ENCODE measurements at places on chromosomes 11 and 22.

- DNase-seq: no peak
These were observed 130.6 kb upstream of the CSNK2A3 start for GRCh38 chr11:11483627-11484026.

GRCh38 chr22:24355574-24355973, 71.8 kb upstream of the ADORA2A start:
- no peak for DNase-seq

DNA sequence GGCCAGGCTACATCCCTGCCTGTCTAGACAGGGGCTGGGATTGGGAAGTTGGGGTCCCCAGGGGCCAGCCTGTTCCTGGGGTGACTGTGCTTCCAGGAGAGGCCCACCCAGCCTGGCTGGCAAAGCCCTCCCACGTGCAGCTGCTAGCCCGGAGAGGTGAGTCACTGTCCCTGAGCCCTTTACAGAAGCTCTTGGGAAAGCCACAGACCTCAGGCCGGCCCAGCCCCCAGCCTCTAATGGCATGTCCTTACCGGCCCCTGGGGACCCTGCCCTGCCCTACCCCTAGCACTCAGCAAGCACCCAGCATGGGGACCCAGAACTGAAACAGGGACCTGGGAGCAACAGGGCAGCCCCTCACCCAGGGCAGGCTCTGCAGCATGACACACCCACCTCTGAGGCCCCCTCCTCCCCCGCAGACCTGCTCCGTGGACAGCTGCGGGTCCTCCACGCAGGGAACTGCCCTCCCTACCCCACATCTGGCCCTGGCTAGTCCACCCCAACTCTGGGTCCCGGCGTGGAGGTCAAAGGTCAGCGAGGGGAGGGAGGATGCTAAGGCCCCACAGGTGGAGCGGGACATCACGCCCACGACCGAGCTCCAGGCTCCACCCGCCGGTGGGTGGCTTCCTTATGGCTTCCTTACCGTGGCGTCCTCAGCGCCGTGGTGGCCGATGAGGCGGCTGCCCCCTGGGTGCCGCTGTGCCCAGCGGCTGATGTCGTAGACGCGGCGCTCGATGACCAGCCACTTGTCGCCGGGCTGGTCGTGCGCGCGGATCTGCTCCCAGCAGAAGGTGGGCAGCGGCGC, 615 bp downstream of the FADS3 start:
- DNase-seq: no peak

GRCh38 chr11:122042981-122043380, 73.0 kb downstream of the BLID start:
- DNase-seq: no peak

DNA sequence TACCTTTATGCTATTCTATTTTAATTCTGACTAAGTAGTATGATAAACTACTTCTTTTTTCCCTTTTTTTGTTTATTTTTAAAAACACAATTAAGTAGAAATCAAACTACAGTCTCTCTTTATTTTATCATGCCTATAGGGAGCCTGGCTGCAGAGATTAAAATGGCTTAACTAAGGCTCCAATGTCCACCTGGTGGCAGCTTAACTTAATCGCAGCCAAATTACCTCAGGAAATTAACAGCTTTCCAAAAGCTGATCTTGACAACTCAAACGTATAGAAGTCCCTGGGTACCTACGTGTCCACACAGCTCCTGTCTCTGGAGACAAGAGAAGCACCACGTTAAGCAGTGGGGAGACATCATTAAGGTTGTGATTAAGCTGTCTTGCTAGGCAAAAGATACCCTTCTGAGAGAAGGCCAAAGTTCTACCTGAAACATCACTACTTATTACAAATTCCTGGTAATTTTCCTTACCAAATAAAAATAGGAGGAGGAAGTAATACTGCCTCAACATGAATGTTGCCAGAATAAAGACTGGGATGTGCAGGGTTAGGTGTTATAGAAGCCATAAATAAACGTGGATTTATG, 63.2 kb upstream of the SNX19 start:
- DNase-seq: no peak

DNA sequence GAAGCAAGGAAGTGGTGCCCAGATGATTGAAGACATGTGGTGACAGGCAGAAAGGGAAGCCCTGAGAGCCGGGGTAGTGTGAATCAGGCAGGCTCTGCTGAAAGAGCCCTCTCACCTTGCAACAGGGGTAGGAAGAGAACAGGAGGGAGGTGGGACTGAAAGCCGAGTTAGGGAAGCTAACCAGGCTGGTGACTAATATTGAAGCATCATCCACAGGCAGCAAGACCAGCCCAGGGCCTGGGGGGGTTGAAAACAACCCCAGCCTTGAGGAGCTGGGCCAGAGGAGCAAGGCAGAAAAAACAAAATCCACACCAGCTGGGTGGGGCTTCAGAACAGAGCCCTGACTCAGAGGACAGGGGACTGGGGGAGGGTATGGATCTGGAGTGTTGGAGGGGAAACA, 35.0 kb upstream of the CRTAM start:
- DNase-seq: no peak

GRCh38 chr11:31720671-31721365, 90.3 kb downstream of the PAX6 start:
- no peak for DNase-seq

DNA sequence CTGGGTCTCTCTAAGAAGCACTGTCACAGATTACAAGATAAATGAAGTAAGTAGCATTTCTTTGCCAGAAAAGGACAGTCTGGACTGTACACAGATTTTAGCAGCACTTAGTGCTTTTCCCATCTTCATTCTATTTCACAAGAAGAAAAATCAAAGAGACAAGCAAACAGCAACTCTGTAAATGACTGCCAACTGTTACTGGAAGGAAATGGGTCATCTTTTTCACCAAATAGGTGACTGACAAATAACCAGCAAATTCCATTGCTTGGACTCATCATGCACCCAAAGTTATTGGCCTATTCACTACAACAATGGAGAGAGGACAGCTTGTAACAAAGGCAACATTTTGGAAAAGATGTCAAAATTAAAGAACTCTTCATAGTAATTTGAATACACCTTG, 28.9 kb upstream of the CARD18 start:
- no peak for DNase-seq

DNA sequence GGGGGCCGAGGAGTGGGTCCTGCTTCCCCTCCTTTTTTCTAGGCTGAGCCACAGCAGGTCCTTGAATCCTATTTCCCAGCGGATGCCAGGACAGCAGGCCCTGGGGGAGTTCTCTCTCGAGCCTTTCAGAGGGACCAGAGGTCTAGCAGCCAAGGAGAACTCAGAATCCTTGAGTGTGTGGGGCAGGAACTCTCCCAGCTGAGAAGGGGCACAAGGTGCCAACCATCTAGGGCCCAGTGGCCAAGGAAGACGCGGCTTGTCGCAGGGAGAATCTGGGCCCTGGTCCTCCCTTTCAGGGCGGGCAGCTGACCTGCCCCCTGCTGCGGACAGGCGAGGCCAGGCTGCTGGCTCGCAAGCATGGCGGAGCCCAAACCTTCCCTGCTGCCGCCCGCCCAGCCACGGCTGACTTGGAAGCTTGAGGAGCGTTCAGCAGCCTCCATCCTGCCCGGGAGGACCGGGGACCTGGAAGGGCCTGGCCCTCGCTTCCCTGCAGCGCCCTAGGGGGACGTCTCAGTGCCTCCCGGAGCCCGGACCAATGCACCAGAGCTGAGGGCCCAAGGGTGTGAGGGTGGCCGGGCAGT, 972 bp upstream of the TSSC4 start:
- no peak for DNase-seq

DNA sequence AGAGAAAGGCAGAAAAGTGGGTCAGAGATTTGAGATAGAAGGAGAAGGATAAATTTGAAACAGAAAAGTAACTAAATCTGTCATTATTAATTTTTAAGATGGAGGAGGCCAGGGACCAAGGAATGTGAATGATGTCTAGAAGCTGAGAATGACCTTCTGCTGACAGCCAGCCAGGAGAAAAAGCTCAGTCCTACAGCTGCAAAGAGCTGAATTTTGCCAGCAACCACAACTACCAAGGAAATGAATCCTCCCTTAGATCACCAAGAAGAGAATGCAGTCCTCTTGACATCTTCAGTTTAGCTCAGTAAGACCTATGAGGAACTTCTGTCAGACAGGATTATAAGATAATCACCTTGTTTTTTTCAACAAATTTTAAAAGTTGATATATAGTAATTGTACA, 538.2 kb downstream of the LRRC4C start:
- DNase-seq: no peak

DNA sequence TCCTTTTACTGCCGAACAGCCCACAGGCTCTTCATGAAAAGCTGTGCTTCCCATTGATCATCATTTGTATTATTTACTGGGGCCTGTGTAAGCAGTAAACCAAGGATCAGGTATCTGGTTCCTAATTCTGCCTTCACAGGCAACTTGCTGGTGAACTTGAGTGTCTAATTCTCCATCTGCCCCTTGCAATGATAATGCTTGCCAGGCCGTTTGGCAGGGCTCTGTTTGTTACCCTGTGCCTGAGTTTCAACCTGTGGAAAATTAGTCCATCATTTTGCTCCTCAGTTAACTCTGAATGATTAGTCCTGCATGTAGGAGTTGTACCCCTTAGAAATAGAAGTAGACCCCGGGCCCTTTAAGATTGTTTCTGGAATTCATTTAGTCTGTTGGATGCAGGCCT, 298.4 kb upstream of the CADM1 start:
- DNase-seq: no peak

GRCh38 chr11:10139656-10140055, 154.4 kb downstream of the SBF2 start:
- no peak for DNase-seq

DNA sequence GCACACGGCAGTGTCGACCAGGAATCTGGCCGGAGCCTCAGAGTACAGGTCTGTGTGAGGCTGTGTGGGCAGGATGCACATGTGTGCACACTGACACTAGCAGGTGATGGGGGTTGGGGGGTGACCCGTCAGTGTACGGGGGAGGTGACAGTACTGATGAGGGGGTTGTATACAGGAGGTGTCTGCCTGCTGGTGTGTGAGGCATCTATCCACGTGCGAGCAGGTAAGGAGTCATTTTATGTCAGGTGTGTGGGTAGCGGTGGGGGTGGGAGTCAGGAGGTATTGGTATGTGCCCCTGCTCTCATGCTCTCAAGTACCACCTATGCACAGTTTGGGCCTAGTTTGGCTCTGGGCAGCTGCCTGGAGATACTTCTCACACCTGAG, 4.5 kb upstream of the PHRF1 start:
- no peak for DNase-seq

- DNase-seq: no peak
These were observed 43.6 kb downstream of the ARFGAP3 start for GRCh38 chr22:42813501-42813900.

- no peak for DNase-seq
These were observed 58.1 kb downstream of the POLD3 start for GRCh38 chr11:74650498-74650897.

DNA sequence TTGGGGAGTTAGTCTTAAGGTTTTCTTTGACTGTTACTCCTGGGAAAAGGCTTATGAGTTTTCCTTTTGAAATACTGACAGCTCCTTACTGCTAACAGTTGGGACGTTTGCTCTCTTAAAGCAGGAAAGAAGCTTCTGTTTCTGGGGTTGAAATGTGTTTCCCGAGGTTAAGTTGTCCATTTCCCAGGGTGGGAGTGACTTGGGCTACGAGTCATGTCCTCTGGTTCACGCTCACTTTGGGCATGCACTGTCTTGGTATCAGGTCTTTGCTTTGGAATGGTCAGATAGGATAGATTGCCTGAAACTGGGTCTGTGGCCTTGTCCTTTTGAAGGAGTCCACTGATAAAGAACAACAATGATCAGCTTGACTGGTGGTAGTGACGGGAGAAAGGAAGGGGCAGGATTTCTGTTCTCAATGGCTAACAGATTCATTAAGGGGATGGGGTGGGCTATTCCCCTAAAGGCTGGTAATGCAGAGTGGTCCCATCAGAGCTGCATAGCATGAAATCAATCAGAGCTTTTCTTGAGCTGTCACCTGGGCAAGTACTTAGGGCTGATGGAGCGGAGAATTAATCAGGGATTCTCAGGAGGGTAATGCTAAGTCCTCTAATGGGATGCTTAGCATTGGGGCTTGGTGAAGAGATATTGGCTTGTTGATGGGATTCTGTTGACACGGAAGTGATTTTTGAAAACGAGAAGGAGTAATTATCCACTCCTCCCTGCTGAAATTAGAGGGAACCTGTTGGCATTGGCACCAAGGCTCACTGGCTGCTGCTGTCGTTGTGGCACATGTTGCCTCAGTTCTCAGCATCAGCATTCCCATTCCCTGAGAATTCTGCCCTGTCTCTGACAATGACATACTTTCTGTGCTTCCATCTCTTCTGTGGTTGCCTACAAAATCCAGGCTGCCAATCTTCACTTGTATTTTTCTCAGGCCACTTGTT, 81.6 kb downstream of the TEAD1 start:
- peak; percentile 68 for DNase-seq

All from NCI-H2081 treated with DMSO at 0.1 percent for 48 hours (cell line).